Epithelial cell of proximal tubule (primary cell): ENCODE measurements at places on chromosomes 1 and 21.

DNA sequence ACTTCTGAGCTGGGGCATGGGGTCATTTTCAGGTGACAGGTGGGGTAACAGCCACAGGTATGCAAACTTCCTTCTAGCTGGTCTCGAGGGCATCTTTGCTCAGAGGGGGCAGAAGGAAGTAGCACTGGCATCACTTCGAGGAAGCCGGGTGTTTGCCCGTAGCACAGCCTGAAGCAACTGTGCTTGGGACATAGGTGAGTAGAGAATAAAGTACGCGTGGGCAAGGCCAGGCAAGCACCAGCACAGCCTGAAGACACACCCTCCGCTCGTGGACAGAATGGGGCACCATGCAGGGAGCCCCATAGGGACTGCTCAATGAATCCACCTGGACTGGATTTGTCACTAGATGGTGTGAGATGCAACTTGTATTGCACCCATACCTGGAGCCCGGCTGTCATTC lies 167.1 kb downstream of the KCNJ6 start:
- DNase-seq = no peak

DNA sequence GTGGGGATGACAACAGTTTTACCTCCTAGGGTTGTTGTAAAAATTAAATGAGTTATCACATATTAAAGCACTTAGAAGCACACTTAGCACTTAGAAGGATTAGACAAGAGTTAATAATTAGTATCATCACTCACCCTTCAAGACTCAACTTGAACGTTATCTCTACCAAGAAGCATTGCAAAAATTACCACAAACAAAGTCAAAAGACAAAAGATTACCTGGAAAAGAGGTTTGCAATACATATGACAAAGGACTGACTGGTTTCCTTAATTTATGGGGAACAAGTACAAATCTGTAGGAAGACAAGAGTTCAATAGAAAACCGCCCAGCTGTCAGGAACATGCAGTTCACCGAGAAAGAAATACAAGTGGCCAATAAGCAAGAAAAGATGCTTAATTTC lies 93.3 kb upstream of the ATP1A1 start:
- no peak for DNase-seq

- no peak for DNase-seq
These were observed 6.9 kb downstream of the PEX19 start for GRCh38 chr1:160277987-160278386.

DNA sequence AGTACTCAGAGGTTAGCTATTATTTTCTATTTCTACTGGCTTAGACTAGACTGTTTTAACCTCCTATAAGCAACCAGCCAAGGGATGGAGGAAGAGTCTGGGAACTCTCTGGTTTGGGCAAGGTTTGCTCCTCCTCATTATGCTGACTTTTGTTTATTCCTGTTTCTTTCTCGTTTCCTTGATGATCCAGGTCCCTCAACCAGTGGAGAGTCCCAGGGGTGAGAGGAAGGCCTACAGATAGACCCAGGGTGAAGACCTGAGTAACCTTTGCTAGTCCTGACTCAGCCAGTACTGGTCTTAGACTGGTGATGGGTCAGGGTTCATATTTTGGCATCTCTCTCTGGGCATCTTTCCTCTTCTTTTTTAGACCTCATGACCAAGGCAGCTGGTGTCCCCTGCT lies 5.4 kb downstream of the TUFT1 start:
- DNase-seq = no peak

DNA sequence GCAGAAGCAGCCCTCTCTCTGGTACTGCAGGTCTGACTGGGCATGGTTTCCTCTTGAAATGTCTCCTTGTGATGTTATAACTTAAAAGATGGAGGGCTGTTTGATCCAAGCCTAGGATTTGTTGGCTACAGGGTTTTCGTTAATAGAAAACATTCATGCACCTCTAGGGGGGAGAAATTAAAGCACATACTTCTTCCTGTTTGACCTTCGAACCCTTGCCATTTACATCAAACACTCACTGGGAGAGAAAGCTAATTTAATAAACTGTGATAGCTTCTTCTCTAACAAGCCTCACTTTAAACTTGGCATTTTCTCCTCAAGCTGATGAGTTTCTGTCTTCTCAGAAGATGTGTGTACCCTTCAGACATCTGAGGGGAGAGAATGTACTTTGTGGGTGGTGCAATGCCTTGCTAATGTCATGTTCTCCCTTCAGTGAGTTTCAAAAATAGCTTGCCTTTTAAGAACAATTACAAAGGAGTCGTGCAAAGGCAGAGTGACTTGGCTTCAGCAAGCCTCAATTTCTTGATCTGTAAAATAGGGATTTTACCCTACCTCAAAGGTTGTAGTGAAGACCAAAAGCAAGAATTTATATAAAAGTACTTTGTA lies 20.4 kb downstream of the CACHD1 start:
- DNase-seq = no peak

DNA sequence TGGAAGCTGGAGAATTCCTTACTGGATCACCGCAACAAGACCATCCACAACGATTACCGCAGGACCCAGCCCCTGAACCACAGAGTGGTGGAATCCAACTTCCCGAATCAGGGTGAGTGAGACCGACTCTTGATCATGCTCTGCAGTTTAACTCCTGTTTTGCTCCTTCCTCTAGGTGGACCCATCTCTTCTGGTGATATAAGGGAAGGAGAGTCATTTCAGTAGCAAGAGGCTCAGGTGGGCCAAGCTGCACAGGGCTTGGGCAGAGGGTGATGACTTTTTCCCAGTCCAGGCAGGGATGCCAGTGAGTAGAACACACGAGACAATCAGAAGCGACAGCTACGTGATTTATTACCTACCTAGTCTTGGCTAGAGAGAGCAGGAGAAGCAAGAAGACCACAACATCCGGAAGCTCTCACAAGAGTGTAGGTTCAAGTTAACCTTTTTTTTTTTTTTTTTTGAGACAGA lies 25.2 kb downstream of the CA6 start:
- no peak for DNase-seq

- DNase-seq = no peak
These were observed 68.1 kb downstream of the GRIK3 start for GRCh38 chr1:36966242-36966641.

GRCh38 chr1:226664413-226665101 lies 74.5 kb downstream of the ITPKB start:
- no peak for DNase-seq

DNA sequence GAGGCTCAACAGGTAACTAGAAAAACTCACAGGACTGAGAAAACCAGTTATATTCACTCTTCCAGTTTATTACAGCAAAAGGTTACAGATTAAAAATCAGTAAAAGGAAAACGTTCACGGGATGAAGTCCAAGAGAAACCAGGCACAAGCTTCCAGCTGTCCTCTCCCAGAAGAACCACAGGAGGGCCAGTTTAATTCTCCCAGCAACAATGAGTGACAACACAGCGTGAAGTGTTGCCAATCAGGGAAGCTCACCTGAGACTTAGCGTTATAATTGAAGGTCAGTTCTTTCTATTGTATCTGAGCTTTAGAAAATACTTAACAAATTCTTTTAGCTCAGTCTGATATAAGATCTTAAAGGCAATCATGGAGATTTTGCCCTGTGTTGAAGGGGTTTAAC lies 65.2 kb upstream of the TNR start:
- DNase-seq = no peak

DNA sequence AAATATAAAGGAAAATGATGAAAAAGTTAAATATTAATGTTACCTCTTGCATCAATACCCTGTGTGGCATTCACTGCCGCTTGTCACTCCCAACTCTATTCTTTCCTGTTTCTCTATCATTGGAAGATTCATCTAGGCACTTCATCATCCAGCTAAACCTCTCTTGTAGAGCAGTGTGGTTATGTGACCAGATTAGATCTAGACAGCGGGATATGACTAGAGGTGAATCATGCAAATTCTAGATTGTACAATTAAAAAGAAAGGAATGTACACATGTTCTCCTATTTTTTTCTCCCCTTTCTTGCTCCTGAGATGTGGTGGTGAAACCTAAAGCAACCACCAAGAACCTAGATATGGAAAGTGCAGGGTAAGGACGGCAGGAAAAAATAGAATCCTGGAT lies 174.1 kb downstream of the LBR start:
- DNase-seq = no peak

GRCh38 chr1:65359888-65360287 lies 50.5 kb downstream of the DNAJC6 start:
- no peak for DNase-seq

DNA sequence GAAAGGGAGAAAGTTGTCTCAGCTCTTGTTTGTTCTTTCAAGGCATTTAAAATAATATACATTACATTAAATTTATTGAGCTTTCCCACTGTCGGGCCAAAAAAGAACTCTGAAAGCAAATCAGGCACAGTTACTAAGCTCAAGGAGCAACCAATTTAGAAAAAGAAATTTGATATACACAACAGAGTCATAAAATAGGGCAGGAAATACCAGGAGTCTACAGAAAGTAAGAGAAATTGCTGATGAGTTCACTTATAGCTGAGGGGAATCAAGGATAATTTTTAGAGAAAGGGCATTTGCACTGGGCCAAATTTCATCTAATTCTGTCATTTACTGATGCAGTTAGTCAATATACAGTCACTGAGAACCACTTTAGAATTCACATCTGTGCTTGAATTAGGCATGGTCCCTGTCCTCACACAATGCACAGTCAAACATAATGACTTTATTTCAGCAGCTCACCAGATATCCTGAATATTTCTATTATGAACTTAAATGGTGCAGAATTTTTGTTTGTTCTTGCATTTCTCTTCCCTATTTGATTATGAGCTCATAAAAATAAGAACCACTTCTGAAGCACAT lies 249.6 kb upstream of the BEND5 start:
- no peak for DNase-seq

GRCh38 chr1:244802041-244802440 lies 33.4 kb upstream of the COX20 start:
- no peak for DNase-seq

DNA sequence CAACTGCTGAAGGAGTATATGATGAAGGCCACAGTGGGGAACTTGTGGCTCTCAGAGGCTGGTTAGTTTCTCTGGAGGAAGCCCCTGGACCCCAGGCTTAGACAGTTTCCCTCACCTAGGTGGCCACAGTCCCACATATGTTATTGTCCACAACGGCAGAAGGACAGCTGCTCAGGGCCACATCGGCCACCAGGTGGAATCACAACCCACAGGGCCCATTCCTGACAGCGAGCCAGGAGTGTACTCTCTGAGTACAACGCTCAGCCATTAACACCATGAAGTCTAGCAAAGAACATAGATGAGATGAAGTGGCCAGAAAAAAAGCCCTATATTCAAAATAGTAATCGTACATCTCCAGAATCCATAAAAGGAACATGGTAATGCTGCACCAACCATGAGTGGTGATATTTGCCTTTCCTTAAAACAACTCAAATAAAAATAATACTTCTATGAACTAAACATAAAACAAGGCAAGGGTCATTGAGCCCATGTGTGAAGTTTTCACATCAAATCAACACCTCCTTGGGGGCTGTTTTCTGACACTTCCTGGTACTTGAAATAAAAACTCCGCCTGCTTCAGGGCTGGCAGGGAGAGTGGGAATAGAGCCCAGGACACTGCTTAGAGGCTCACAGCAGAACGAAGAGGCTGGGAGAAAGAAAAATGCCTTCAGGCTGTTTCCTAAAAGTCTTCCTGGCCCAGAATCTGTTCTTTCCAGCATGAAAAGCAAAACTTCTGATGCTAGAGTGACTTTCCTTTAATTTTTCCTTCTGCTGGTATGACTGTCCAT lies 383.3 kb downstream of the HHAT start:
- DNase-seq = no peak

DNA sequence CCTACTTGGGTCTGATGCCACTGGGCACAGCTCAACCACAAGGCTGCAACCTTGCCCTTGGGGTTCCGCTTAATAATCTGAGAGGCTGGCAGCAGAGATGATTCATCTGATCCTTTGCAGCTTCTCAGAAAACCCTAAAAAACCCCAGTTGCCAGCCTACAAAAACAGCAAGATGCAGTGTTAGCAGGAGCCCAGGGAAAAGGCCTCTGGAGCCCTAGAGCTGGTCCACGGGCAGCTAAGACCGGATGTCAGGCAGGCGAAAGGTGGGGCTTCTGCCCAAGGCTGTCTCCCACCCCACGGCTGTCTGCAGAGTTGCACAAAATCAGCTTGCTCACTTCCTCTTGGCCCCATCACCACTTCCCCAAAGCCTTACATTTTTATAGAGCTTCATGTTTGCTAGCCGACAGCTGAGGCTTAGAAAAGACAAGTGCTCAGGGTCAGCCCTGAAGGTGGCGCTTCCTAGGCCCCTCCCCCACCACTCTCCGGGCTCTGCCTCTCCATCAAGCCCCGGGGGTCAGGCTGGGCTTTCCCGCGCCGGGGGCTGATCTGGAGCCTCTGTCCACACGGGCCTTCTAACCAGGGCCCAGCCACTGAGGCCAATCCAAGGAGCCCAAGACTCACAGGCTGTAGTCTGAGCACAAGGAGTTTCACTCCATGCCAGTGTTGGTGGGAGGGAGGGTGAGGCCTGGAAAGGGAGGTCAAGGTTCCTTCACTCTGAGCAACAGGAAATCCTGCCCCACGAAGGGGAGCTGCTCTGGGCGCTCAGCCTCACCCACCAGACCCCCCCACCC lies 4.2 kb upstream of the ADORA3 start:
- peak; percentile 31 for DNase-seq

DNA sequence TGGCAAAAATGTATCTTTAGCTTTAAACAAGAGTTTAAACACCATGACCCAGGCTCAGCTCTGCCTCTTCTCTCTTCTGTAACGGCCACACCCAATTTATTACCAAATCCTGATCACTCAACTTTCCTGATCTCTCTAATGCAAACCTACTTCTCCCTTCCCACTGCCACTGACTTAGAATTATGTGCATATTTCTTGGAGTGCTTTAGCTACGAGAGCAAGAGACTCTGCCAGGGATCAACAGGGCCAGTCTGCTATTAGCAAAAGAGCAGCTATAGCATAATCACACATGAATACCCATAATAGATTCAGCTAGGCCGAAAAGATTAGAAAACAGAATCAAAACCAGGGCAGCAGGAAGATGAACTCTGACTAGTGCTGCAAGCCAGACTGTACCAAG lies 215.5 kb downstream of the MRPL39 start:
- no peak for DNase-seq

DNA sequence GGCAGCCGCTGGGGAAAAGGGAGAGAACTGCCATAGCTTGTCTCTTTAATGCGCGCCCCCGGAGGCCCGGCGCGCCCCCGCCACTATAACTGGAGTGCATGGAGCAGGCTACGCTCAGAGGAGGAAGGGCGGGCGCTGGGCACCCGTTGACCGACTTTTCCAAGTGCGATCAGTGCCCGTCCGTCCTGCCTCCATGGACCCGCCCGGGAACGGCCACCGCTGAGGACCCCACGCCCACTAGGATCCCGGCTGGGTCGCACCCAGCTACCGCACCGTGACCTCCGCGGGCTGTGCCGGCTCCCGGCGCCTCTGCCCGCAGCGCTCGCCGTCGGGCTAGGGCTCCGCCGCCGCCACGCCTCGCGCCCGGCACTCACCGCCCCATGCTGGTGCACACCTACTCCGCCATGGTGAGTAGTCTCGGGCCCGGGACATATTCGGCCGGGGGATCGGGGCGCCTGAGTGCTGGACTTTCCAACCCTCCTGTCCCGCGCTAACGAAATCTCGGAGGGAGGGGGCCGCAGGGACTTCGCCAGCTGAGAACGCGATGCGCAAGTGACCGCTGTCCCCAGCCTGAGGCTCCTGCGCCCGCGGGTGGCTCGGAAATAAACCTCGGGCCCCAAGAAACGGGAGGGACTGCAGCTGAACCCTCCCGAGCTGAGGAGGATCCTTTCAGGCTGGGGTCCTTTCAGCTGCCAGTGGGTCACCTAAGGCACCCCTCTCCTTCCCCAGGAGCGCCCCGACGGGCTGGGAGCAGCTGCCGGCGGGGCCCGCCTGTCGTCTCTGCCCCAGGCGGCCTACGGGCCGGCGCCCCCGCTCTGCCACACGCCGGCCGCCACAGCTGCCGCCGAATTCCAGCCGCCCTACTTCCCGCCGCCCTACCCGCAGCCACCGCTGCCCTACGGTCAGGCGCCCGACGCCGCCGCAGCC lies at the start of gene TFAP2E:
TSS of gene TFAP2E (plus strand) at position 117 of the 927 bp plus-strand sequence. CDS start at position 381, 264 bp downstream.
- DNase-seq = no peak
